ENCODE measurements at places on chromosomes 1 and 21. TPM values are rescaled to one million over a fixed set of nuclear protein-coding genes. Genes with fewer than 3 reads are reported as not detected.

The MIXL1 gene
- total RNA-seq = not detected

The LENEP gene
- total RNA-seq = not detected

The REN gene
- not detected for total RNA-seq

The MFSD2A gene
- 2.6 TPM for total RNA-seq

The OPTC gene
- total RNA-seq = not detected

The ADGRL2 gene
- total RNA-seq = 121 TPM

The CORT gene
- total RNA-seq = not detected

The IGSF3 gene
- 14.9 TPM for total RNA-seq

The INTS7 gene
- 4.9 TPM for total RNA-seq

The CDC14A gene
- 5.5 TPM for total RNA-seq

The ANGPTL3 gene
- not detected for total RNA-seq

The RNF186 gene
- not detected for total RNA-seq

The RHCE gene
- 0.28 TPM for total RNA-seq

The TMEM269 gene
- not detected for total RNA-seq

The ZNF281 gene
- 6.9 TPM for total RNA-seq

The CD1E gene
- not detected for total RNA-seq

The ZNF648 gene
- total RNA-seq = not detected

The NBPF6 gene
- not detected for total RNA-seq
